ENCODE measurements at places on chromosomes 1 and 21.

DNA sequence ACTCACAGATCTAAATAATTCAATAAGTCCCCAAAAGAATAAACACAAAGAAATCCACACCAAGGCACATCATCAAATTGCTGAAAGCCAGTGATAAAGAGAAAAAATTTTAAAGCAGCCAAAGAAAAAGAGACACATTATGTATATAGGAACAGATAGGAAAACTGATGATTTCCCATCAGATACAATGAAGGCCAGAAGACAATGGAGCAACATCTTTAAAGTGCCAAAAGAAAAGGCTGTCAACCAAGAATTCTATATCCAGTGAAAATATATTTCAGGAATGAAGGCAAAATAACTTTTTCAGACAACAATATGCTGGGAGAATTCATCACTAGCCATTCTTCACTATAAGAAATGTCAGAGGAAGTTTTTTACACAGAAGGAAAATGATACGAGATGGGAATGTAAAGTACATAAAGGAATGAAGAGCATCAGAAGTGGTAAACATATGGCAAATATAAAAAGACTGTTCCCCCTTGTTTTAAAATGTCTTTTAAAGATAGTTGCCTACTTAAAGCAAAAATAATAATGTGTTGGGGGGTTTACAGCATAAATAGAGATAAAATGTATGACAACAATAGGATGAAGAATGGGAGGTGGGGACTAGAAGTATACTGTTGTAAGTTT is 9.4 kb upstream of the MYOG start:
- no peak for DNase-seq

DNA sequence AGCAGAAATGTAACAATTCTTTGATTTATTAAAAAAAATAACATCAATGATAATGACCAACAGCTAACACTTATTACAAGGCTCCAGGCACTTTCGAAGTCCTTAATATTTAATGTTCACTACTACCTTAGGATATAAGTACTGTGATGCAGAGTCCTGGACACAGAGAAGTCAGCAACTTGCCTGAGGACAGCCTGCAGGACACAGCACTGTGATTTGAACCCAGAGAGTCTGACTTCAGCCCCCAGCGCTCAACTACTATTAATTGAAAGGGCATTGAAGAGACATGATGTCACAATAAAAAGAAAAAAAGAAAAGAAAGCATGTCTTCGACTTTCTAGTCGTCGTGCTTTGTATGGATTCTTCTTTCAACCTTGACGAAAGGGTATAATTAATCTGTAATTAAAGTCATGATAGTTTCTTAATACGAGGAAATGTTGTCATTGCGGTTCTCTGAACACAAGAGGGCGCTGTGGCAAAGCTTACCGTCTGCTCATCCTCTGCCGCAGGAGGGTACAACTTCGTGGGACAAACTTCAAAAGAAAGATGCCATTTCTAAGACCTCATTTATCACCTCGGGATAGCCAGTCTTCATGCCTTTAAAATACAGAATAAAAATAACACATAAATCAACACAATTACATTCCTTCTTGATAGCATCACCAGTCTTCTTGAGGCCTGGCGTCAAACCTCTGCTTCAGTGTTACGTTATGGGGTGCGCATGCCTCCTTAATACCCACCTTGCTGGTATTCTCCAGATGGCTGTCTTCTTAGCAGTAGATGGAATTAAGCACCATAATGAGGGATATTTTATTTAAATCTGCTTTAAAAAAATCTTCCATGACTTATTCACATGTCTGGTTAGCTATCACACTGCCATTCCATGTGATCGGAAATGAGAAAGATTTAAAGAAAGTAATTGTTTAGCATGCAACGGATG is 240.1 kb downstream of the DISC1 start:
- peak; percentile 81 for DNase-seq

- DNase-seq, result no peak
Measured at GRCh38 chr1:3267550-3268270, 186.8 kb upstream of the ARHGEF16 start.

DNA sequence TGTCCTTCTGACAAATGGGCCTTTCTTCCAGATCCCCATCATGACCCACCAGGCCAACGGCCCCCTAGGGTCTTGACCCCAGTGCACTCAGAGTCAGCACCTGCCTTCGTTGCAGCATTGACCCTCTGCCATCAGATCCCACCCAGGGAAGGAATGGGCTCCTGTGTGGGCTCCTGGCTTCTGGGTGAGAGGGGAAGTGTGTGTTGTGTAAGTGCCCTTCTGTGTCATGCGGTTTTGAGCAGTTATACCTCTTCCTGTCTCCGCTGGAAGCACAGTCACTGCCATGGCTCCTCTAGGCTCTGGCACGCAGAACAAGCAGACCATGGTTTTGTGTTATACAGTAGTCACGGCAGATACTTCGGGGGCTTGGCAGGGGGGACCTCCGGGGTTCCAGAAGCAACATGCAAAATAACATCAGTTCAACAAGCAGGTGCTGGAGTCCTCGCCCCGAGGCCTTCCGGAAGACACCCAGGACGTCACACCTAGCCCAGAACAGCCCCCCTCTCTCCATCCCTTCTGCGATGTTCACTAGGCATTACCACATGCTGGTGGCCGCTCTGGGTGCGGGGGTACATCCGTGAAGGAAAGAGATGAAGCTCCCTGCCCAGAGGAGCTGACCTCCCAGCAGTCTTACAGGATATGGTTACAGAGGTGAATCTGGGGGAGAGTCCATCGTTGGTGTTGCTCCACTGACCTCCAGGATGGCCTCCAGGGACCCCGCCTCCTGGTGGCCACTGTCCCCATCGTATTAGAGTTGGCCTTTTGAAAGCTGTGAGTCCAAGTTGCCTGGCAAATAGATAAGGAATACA is 17.4 kb upstream of the KCNAB2 start:
- peak; percentile 31 for DNase-seq

DNA sequence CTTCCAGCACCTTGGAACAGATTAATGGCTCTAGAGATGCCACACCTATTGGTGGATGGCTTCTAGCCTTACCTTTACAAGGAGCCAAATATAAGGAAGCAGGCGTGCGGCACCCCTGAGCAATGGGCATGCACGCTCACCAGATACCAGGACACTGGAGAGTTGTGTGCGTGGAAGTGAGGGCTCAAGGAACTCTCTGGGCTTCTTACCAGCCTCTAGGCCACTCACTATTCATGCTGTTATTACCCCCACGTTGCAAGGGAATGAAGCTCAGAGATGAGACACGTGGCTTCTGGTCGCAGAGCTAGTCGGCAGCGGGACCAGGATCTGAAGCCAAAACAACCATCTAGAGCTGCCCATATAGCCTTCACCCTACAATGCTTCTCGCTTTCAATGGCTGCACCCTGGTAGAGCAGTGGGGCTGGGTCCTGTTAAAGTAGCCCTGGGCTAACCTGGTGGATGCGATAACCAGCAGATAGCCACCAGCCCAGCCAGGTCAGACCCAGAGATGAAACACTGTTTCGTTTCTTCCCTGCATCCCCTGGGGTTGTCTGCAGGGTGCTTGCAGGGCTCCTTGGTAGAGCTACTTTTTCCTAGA is 396.4 kb upstream of the VAMP3 start:
- DNase-seq, result no peak

DNA sequence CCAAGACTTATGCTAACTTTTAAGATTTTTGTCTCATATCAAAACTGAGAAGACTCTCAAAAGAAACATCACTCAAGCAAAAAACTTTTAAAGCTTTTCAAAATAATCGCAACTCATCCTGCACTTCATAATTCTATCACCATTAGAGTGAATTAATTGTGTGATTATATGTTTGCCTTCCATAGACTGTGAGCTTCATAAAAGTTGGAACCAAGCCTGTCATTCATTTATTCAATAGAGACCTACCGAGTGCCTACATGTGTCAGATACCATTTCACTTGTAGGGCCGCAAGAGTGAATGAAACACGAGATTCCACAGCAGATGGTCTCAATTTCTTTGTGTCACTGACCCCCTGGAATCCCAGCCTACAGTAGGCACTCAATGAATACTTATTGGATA is 106.4 kb downstream of the RHOU start:
- DNase-seq, result no peak

GRCh38 chr1:243351337-243351736 is 95.5 kb downstream of the SDCCAG8 start:
- peak; percentile 73 for DNase-seq

- DNase-seq, result peak; percentile 90
Measured at GRCh38 chr21:38839328-38840286, 33.9 kb downstream of the ETS2 start.

DNA sequence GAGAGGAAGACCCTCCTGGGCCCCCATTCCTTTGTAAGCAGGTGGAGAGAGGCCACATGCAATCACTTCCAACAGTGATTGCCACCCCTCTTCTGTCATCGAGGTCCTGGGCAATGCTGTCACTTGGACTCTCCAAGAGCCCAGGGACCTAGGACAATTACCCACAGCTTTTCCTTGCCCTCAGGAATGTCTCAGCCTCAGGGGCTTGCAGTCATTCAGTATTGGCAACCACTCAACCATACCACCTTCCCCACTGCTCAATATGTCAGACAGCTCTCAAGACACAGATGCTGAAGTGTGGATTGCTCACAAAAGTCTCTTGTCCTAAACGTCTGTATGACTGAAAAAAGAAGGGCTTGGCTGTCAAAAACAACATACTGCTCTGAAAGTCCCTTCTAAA is 87.8 kb downstream of the PTPN14 start:
- DNase-seq, result no peak

DNA sequence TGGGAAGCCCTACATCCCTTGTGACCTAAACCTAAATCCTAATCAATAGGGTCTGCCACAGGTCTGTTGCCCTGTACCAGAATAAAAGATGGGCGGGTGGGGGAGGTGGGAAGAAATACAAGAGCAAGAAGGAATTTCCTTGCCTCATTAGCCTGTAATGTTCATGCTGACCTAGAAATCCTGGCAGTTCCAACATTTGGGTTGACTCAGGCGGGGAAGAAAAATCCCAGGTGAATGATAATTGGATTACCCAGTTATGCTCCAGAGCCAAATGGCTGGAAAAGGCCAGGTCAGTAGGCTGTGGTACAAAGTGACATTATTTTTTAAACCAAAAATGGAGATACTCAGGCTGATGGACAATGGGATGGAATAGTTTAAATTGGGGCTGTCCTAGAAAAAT is 27.3 kb upstream of the A3GALT2 start:
- DNase-seq, result no peak

GRCh38 chr1:11272544-11272831 is 510 bp upstream of the UBIAD1 start:
- DNase-seq, result no peak

GRCh38 chr1:196660852-196661251 is 9.0 kb downstream of the CFH start:
- no peak for DNase-seq

DNA sequence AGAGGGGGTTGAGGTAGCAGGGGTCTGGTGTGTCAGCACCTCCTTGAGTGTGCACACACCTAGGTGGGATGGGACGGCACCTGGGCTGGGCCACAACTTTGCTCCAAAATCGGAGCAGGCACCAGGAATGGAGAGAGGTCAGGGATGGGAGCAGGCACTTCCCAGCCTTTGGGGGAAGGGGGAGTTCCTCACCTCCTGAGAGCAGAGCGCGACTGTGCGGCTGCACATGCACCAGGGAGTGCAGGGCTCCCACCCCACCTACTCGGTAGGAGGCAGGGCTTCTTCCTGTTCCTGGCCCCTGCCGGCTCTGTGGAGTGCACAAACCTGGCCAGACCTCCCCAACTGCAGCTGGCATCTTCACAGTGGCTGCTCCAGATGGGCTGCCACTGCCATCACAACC is 399.3 kb downstream of the NCAM2 start:
- no peak for DNase-seq

GRCh38 chr1:193322211-193322610 is 135.8 kb upstream of the B3GALT2 start:
- DNase-seq, result peak; percentile 57

DNA sequence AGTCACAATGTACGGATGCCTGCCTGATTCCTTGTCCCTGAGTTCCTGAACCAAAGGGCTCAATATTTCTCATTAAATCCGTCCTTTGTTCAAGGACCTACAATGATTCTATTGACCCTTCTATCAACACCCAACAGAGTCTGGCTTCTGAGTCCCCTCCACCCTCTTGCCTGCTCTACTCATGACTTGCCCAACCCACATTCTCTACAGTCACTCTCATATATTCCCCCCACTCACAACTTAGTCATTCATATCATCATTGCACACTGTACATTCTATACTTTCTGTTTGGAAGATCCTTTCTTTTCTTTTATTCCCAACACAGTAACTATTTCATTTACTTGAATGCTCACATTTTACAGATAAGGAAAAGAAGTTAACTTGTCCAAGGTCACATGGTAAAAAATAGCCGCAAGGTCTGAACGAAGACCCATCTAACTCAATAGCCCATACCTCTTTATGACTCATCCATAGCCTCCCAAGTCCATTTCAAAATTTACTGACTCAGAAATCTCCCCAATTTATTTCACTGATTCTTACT is 3.6 kb downstream of the OTUD7B start:
- peak; percentile 69 for DNase-seq

DNA sequence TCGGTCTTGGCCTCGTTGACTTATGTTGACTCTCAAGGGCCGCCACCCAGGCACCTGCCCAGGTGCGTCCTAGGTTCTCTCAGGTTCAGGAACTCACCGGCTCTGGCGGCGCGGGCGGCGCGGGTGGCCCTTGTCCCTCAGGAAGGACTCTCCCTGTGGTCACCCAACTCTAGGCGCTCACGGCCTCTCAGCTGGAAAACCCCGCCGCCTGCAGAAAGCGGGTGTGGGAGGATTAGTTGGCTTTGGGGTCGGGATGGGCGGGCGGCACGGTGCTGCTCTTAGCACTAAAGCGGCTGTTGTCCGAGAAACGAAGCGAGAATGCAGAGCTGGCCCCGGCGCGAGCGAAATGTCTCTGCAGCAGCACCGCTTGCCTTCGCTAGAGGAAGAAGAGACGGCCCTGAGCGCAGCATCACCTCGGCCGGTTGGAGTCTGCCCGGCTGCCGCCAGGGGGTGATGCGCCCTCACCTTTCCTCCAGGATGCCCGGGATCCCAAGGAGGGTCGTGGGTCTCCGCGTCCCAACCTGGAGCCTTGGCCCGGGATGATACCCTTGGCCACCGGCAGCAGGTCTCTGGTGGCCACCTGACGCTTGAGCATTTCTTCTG is 8.1 kb upstream of the TADA1 start:
- peak; percentile 69 for DNase-seq

DNA sequence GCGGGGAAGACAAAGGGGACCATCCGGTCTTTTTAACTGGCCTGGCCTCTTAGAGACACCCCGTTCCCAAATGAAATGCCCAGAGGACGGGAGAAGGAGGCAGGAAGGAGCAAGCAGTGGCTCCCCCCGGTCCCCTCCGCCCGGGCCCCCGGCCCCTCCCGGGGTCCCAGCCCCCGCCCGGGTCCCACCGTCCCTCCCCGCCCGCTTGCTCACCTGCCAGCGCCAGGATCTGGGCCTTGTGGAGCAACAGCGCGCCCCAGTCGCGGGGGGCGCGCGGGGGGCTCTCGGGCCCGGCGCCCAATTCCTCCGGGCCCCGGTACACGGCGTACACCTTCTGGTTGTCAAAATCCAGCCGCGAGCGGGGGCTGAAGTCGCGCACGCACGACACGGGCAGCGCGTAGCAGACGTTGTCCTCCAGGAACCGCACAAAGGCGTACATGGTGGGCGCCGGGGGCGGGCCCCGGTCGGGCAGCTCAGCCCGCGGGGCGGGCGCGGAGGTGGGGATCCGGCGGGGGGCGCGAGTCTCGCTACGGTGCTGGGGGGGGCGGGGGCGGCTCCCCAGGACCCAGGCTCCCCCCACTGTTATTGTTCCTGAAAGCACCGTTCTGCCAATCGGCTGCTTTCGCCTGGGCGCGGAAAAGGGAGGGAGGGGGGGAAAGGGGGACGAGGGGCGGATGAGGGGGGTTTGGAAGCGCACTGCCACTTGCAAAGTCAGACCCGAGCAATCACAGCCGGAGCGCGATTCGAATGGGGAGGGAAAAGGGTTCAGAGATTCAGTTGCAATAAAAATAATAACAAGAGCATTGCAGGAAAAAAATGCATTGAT is at the start of gene BEND5:
Gene BEND5 (minus strand): TSS at position 499 of the 826 bp plus-strand sequence. CDS start 60 bp downstream, at position 439.
- no peak for DNase-seq

GRCh38 chr1:227792216-227793078 is 23.0 kb upstream of the PRSS38 start:
- peak; percentile 14 for DNase-seq
